NCI-H748 treated with DMSO at 0.1 percent for 48 hours (cell line): ENCODE measurements at places on chromosomes 1 and 21.
A peak's percentile ranks its signal among the peaks of the same experiment; 100 is the strongest.

- peak; percentile 72 for DNase-seq
Observed at GRCh38 chr1:248872752-248873408, 14.0 kb upstream of the ZNF692 start.

GRCh38 chr1:156430866-156431265 lies 61.9 kb downstream of the RHBG start:
- DNase-seq, result no peak

DNA sequence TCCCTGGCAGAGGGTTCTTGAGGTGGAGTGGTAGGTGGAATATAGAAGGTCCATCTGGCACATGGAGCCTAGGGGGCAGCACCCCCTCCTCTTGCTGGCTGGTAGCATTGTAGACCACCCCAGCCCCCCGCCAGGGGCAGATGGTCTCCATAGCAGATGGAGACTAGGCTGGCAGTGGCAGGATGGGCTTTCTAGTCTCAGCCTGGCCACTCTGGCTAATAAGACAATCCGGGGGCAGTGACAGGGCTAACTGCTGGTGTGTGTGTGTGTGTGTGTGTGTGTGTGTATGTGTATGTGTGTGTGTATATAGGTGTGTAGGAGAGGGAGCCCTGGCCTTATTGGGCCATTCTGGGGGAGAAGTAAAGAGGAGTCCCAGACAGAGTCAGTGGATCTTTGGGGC lies 16.1 kb downstream of the UTP11 start:
- DNase-seq, result no peak

DNA sequence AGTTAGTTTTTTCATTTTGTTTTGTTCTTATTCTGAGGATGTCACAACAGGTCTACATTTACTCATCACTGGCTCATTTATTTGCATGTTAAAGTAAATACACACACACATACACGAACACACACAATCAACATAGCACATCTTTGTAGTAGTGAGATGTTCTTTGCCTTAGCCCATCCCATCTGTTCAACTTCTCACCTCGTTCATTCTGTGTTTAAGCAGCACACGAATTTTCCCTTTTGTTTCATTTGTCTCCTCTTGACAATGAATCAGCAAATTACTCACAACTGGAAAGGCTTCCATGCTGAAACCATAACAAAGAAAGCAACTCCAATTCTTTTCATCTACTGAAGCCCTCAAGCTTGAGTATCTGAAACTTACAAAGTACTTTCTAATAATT lies 133.3 kb upstream of the CHRM3 start:
- no peak for DNase-seq

DNA sequence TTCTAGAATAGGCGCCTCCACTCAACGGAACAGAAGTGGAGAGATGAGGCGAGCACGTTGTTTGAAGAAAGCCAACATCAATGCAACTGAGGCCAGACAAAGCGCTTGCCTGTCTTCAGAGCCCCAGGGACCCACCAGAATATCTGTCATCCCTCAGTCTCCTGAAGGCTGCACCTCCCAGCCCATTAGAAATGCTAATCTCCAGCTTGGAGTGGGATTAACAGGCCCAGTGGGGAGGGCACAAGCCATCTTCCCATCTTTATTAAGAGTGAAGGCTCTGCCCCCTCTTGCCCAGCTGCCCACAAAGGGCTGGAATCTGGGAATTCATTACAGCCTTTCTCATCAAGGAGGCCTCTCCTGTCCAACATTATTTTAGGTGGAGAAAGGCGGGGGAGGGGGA lies 16.8 kb upstream of the CNTN2 start:
- no peak for DNase-seq

- no peak for DNase-seq
Observed at GRCh38 chr1:228299211-228299610, 91.4 kb downstream of the OBSCN start.

GRCh38 chr1:17833661-17834501 lies 78.7 kb downstream of the ACTL8 start:
- DNase-seq, result no peak
